ENCODE measurements at places on chromosomes 6 and 20. TPM values are rescaled to one million over a fixed set of nuclear protein-coding genes. Genes with fewer than 3 reads are reported as not detected.
A peak's percentile ranks its signal among the peaks of the same experiment; 100 is the strongest.

GRCh38 chr6:160293844-160294243, 35.2 kb upstream of the SLC22A2 start:
- no peaks in the 10 kb centered on the region for H3K27me3 ChIP-seq
- H3K4me3 ChIP-seq, result no peak overlapping the region
- DNase-seq, result no peak
- no peaks in the 10 kb centered on the region for H3K4me1 ChIP-seq

DNA sequence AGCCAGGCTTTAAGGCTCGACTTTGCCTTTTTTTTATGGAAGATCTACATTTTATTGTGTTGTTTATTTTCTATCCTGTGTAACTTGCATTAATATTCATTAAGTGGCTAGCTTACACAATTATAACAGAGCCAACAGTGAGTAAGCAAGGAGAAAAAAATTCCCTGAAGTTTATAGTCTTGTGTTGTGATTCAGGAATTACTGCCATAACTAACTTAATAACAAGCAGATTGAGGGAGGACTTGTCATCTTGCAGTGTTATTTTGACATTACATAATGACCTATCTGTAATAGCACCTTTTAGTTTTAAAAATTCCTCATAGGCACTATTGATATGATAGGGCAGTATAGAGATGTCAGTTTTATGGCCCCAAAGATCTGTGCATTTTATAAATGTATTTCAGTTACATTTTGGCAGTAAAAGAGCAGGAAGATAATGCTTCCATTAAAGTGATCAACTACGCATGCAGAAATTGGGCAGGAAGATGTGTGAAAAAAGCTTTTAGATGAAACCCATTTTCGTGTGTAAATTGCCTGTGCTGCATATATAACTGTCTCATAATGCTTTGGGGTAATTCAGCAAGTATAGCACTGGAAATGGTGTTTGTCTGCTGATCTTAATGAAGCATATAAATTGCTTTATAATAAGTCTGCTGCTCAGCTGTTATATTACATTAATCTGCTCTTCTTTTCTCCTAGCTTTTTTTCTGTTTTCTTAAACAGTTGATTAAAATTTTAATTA, 123.0 kb downstream of the SMAP1 start:
- H3K27ac ChIP-seq, result no peak overlapping the region
- no peak overlapping the region for H3K4me3 ChIP-seq
- no peaks in the 10 kb centered on the region for H3K27me3 ChIP-seq
- DNase-seq, result no peak
- no peaks in the 10 kb centered on the region for H3K4me1 ChIP-seq

DNA sequence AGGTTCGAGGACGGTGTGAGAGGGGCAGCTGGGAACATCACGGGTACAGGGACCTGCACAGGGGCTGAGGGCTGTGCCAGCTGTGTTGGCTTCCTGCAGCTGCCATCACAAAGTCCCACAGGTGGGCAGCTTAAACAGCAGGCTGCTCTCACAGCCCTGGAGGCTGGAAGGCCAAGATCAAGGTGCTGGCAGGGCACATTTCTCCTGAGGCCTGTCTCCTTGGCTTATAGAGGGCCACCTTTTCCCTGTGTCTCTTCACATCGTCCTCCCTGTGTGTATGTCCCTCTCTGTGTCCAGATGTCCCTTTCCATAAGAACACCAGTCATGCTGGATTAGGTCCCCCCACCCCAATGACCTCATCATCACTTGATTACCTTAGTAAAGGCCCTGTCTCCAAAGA, 15.1 kb upstream of the MPC1 start:
- H3K36me3 ChIP-seq, result no peaks in the 10 kb centered on the region
- H3K4me1 ChIP-seq, result peaks cover 8% of the 10 kb centered on the region
- no peak overlapping the region for H3K27ac ChIP-seq
- DNase-seq, result peak; percentile 73
- no peak overlapping the region for H3K4me3 ChIP-seq

- H3K4me3 ChIP-seq, result no peak overlapping the region
- H3K27ac ChIP-seq, result no peak overlapping the region
- peaks cover 4% of the 10 kb centered on the region for H3K4me1 ChIP-seq
- H3K36me3 ChIP-seq, result peaks cover 31% of the 10 kb centered on the region
Observed at GRCh38 chr6:157898169-157898568, 75.1 kb downstream of the SNX9 start.

DNA sequence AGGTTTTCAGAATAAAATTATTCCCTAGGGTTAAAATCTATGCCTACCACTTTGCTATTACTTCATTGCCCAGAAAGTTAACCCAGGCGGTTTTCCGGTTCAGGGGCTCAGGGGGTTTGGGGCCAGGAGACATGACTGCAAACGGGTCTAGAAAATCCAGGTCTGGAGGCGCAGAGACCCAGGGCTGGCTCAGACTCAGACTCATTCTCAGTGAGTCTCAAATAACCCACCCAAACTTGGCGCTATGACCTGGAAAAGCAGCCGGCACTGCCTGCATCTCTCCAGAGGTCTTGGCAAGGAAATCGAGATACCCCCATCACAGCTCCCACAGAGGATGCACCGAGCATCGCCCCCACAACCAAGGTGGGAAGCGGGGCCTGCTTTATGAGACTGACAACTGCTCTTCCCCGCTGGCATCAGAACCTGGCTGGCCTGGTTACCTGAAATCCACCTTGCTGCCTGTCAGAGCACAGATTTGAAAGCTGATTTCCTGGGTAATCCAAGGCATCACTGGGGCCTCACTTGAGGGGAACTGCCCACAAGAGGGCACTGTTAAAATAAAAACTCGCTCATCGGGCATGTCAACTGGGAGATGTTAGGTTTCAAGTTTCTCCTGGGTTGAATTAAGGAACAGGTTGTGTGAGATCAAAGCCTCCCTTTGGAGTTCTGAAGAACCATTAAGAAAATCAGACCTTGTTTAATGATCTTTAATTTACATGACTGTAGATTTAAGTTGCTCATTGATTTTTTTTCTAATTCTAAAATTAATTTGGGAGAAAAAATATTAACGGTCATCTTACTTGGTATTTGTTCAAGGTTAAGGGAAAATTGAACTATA, 55.1 kb downstream of the KIF16B start:
- no peaks in the 10 kb centered on the region for H3K27me3 ChIP-seq
- no peak for DNase-seq
- peaks cover 9% of the 10 kb centered on the region for H3K36me3 ChIP-seq
- H3K4me1 ChIP-seq, result peaks cover 2% of the 10 kb centered on the region

GRCh38 chr20:40650707-40651106, 38.3 kb downstream of the MAFB start:
- H3K36me3 ChIP-seq, result no peaks in the 10 kb centered on the region
- no peak for DNase-seq
- no peaks in the 10 kb centered on the region for H3K27me3 ChIP-seq
- peak overlapping the region; percentile 67 for H3K27ac ChIP-seq

GRCh38 chr6:68777956-68778355, 142.9 kb downstream of the ADGRB3 start:
- peaks cover 15% of the 10 kb centered on the region for H3K4me1 ChIP-seq
- H3K27me3 ChIP-seq, result peaks cover 4% of the 10 kb centered on the region
- H3K36me3 ChIP-seq, result no peaks in the 10 kb centered on the region
- H3K27ac ChIP-seq, result no peak overlapping the region
- H3K4me3 ChIP-seq, result no peak overlapping the region

GRCh38 chr6:56488281-56488680, 154.4 kb downstream of the DST start:
- H3K4me1 ChIP-seq, result peaks cover 10% of the 10 kb centered on the region
- no peak for DNase-seq
- peaks cover 58% of the 10 kb centered on the region for H3K36me3 ChIP-seq

DNA sequence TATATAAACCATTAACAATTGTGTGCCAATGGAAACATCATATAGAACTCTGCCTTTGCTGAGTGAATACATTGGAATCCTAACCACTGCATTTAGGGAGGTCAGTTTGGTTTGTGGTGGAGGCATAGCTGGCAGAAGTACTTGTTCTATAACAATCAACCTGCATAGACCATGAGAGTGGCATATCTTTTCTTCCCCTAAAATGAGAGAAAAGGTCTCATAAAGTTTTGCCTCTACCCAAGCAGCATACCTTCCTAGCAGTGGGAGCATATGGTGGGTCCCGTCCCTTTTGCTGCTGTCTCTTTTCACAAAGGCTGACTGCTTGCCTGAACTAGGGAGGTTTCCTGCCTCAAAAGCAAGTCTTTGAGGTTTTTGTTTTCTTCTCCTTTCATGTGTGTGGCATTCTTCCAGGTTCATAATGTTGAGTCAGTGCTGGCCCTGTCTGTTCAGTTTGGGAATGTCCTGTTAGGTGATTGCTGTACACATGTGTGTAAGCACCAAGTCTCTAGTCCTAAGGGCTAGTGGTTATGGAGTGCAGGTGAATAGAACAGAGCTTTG, 61.2 kb upstream of the SUPT3H start:
- no peak for DNase-seq
- H3K27me3 ChIP-seq, result no peaks in the 10 kb centered on the region
- H3K4me3 ChIP-seq, result no peak overlapping the region
- H3K4me1 ChIP-seq, result peaks cover 58% of the 10 kb centered on the region
- peak overlapping the region; percentile 38 for H3K27ac ChIP-seq
- H3K36me3 ChIP-seq, result peaks cover 52% of the 10 kb centered on the region

DNA sequence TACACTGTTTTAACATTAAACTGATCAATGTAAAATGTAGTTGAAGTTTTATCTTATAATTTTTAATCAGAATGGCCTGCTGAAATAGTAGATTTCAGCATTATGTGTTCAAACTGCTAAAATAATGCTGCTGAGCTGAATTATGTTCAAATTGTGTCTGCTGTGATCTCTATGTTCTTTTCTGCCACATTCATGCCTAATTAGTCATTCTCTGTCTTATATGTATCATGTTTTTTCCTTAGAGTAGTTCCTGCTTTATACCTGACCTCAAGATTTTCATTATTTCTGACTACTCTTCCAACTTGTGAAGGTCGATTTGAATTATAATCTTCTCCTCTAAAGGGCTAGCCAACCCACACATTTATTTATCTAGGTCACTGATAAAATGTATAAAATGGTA, 476.7 kb upstream of the EPHA7 start:
- H3K27me3 ChIP-seq, result no peaks in the 10 kb centered on the region
- H3K4me3 ChIP-seq, result no peak overlapping the region
- DNase-seq, result no peak
- H3K27ac ChIP-seq, result peak overlapping the region; percentile 74

DNA sequence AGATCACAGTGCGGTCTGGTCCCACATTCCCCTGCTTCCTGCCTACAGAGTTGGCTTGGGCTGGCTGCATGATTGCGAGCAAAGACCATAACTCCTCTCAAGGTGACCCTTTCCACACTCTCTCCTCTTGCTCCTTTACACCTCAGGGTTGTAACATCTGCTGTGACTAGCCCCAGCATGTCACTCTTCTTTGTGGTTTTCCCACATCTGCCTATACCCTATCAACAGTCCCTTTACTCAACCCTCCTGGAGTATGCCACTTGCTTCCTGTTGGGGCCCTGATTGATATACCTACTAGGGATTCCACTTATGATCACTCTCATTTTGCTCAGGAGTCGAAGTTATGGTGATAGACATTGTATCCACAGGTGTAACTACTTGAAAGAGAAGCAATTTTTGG, 58.9 kb upstream of the SGK1 start:
- peaks cover 36% of the 10 kb centered on the region for H3K4me1 ChIP-seq
- no peaks in the 10 kb centered on the region for H3K36me3 ChIP-seq
- no peak overlapping the region for H3K4me3 ChIP-seq
- no peak overlapping the region for H3K27ac ChIP-seq
- no peaks in the 10 kb centered on the region for H3K27me3 ChIP-seq
- DNase-seq, result no peak

The FANCE gene
- 7.8 TPM for total RNA-seq

The CD164 gene
- 286 TPM for total RNA-seq

The RAET1L gene
- not detected for total RNA-seq

The CENPW gene
- 14.3 TPM for total RNA-seq
